ENCODE measurements at places on chromosomes 13 and 19.

GRCh38 chr13:108444448-108444847 lies 174.9 kb downstream of the TNFSF13B start:
- DNase-seq: no peak

DNA sequence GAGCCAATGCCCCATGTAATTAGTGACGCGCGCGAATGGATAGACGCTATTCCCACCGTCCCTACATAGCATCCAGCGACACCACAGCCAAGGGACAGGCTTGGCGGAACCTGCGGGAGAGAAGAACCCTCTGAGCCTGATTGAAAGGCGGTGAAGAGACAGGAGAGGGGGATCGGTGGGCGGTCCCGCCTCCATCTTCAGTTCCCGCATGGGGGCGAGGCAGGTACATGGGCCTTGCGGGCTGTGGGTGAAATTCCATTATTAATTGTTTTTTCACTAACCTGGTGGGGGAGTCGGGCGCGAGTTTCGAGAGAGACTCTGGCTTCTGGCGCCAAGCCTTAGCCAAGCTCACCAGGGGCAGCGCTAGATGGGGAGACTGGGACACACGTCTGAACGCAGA lies 8.4 kb upstream of the TEX101 start:
- DNase-seq: no peak

DNA sequence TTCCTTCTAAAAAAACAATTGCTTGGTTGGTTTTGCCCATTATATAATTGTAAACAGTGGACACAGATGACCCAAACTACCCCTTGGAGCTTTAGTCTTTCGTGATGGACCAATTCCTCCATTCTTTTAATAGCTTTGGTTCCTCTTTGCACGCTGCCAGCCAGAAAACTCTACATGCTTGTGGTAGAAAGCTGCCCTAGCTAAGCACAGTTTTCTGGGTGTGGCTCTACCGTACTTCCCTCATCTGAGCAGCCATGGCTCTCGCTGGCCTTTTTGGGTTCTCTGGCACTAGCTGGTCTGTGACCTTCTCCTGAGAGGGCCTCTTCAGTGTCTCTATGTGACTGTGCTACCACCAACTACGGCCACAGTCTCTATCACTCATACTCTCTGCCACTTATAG lies 29.9 kb upstream of the CEBPA start:
- DNase-seq: no peak

DNA sequence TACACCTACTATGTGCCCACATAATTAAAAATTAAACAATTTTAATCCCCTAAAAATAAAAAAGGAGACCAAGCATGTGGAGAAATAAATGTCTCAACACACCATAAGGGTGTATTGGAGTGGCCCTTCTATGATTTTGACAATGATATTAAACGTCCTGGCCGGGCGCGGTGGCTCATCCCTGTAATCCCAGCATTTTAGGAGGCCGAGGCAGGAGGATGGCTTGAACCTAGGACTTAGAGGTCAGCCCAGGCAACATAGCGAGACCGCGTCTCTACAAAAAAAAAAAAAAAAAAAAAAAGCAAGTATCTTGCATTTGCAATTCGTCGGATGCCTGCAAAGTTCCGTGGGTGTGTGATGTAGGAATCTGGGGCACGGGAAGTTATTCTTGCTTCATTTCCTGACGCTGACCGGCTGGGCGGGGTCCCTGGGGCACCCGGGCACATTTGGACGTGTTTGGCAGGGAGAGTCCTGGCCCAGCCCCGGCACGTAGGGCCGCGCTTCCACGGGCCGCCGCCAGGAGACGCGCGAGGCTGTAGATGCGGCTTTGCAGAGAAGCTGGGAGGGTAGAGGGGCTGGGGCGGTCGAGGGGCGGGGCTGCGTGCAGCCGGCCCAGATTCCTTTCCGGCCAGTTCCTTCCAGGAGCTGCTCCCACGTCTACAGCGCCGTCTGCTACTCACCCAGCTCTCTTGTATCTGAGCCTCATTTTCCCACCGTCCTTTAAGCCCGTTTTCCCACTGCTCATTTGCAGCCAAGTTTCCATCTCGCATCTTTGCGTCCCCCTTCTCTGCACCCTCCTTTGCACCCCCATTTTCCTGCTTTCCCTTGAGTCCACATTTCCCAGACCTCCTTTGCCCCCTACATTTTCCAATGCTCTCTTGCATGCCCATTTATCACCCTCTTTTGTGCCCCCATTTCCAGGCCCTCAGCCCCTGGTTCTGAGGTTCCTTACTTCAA lies 2.2 kb upstream of the TSPAN16 start:
- DNase-seq: peak; percentile 71

DNA sequence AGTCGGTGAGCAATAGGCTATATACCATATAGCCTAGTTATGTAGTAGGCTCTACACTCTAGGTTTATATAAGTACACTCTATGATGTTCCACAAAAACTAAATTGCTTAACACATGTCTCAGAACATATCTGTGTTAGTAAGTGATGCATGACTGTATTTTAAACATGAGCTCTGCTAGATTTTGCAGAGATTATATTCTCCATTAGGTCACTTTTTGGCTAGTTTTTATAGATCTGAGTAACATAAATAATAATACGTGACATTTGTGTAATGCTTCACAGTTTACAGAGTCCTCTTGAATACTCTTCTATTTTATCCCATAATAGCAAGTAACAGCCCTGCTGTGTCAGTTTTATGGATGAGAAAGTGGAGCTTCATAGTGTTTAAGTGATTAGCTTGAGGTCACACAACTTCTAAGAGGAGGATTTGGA lies 47.8 kb downstream of the NDFIP2 start:
- no peak for DNase-seq

GRCh38 chr19:18842166-18842565 lies 10.4 kb downstream of the UPF1 start:
- no peak for DNase-seq

GRCh38 chr13:73258406-73258805 lies 199.6 kb downstream of the KLF5 start:
- DNase-seq: no peak

DNA sequence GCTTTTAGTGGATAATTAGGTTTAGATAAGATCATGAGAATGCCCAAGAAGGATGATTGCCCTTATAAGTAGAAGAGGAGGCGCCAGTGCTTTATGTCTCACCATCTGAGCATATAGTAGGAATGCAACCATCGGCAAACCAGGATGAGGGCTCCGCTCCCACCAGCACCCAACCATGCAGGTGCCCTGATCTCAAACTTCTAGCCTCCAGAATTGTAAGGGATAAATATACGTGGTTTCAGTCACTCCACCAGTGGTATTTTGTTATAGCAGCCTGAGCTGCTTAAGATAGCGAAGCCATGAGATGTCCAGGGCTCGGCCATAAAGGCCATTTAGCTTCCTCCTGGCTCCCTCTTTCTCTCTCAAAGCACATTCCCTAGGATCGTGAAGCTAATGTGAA lies 413.9 kb downstream of the MZT1 start:
- no peak for DNase-seq

DNA sequence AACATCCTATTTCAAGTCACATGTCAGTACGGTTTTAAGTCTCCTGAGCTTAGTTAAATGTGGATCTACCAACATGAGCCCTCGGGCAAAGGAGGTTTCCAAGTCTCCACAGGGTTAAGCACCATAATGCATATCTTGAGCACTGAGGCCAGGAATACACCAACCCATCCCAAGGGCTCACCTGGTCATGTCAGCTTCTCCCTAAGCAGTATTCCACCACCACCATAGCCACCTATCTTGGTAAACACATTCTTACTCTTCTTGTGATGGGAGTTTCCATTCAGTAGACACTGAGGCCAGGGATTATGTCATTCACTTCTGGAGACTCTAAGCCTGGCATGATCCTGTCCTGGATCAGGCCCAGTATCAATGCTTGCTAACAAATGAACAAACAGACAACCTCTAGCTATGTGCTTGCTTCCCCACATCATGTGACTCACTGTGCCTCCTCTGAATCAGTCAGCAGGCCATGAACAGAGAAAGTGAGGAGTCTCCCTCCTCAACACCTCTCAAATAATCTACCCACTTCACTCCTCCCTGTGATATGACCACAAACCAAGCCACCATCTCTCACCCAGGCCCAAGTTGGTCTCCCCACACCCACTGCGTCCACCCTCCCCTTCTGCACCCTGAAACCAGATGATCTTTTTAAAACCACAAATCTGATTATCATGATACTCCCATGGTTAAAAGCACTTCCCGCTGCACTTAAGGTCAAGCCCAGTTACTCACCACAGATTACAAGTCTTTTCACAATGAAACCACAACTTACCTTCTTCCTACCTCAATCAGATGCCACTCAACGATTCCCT lies 5.8 kb downstream of the PEG3 start:
- no peak for DNase-seq

DNA sequence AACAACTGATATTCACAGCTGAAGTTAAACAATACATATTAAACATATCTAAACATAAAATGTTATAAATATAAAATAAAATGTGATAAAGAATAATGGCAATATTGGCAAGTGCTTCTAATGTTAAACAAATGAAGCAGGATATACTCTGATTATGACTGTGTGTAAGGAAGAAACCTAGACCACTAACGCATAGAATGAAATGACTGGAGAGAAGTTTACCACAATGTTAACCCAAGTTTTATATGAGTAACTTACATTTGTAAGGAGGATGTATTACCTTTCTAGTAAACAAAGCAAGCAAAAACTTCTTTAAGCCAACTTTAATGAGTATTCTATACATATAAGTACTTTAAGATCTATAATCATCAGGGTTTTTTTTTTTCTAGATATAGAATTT lies 43.0 kb downstream of the RB1 start:
- no peak for DNase-seq

DNA sequence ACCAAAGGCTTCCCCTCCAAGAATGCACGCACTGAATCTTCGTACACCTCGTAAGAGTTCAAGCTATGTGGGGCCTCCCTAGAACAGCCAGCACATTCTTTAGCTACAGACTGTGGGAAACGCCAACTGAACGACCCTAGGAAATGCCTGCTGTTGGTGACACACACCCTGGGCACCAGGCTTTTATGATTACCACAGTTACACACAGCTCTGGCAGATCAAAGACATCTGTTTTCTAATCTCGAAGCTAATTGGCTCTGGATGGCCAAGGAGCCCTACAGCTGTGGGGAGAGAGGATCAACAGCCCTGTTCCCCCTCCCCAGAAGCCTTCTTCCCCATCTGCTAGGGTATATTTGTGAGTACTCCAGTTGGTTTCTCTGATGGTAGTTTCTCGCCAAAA lies 123.0 kb downstream of the COL4A1 start:
- no peak for DNase-seq

- DNase-seq: no peak
Observed at GRCh38 chr13:41588899-41589298, 131.5 kb downstream of the RGCC start.

- no peak for DNase-seq
Observed at GRCh38 chr19:45137179-45137761, 23.5 kb downstream of the NKPD1 start.

DNA sequence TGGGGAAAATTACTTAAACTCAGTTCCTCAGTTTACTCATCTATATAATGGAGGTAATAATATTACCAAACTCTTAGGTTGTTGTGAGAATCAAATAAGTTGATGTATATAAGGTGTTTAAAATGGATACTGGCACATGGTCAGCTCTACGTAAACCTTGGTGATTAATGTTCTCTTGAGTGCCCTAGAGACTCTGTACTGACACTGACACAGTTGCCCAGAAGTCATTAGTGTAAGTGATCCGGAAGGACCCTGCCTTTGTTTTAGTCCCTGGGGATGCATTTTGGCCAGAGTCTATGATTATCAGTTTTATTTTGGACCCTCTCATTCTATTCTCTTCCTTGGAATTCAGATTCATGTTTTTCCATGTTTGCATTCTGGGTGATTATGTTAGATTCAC lies 31.9 kb downstream of the CHST8 start:
- DNase-seq: no peak

DNA sequence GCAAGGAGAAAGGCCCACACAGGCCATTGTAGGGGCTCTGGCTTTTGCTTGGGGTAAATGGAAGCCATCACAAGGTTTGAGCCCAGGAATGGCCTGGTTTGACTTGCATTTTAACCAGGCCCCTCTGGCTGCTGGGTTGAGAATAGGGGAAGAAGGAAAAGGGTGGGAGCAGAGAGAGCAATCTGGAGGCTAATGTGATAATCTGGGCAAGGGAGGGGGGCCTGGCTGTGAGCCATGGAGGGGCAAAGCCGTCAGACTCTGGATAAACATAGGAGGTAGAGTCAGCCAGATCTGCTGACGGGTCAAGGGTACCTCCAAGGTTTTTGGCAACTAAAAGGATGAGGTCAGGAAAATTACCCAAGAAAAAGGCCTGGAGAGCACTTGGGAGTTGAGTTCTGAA lies 41.6 kb downstream of the RFX2 start:
- DNase-seq: no peak

DNA sequence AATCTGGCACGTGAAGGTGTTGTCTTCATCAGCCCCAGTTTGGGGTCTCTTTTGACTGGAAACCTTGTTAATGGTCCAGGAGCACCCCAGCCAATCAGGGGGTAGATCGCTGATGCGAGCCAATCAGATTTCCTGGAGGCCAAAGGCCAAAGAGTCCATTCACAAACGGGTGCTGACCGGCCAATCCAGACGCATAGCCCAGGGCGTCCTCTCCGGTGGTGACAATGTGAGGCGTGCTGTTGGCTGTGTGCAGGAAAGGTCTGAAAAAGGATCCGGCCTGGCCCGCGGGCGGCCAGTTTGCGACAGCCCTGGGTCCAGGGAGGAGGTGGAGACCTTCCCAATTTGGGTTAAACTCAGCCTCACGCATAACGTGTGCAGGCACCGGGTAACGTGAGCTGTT lies 3.1 kb downstream of the MAST3 start:
- no peak for DNase-seq

- DNase-seq: no peak
Observed at GRCh38 chr19:58368561-58369360, 6.2 kb upstream of the ZNF497 start.

GRCh38 chr19:11435833-11436313 lies 438 bp downstream of the PRKCSH start:
- no peak for DNase-seq

DNA sequence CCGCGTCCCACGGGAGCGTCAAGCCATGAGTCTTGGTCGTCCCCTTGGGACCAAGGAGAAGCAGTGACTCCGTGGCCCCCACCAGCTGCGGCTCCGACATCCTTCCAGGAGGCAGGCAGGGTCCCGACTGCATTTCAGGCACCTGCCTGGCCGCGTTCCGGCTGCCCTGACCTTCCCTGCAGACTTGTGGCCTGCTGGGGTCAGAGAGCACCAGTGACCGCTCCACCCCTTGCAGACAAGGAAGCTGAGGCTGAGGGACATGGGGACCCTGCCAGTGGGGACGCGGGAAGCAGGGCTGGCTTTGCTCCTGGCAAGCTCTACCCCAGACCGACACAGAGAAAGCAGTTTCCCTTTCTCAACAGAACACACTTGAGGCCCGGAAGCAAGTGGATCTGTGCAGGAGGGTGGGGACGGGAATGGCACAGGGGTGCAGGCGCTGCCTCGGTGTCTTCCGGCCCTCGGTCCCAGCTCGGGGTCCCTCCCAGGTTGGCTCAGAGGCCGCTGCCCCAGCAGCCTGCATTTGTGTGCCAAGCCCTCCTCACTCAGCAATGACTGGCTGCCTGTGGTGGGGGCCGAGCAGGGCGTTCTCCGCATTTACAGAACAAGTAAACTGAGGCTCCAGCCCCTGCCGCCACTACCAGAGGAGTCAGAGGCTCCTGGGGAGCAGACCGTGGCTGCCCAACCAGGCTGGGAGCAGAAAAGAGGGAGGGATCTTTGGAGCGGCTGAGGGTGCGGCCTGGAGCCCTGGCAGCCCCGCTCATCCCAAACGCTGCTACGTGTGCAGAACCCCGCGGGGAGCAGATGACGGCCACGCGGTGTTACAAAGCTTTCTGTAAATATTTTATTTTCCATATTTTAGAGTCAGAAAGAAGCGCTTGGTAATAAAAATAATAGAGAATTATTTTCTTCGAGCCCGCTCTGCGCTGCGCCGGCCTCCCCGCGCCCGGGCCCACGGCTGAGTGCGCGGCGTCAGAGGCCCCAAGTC lies 43.9 kb downstream of the GAS6 start:
- no peak for DNase-seq

- DNase-seq: no peak
Observed at GRCh38 chr13:34000955-34001354, 183.0 kb downstream of the RFC3 start.
